ENCODE measurements at places on chromosomes 1 and 21.

DNA sequence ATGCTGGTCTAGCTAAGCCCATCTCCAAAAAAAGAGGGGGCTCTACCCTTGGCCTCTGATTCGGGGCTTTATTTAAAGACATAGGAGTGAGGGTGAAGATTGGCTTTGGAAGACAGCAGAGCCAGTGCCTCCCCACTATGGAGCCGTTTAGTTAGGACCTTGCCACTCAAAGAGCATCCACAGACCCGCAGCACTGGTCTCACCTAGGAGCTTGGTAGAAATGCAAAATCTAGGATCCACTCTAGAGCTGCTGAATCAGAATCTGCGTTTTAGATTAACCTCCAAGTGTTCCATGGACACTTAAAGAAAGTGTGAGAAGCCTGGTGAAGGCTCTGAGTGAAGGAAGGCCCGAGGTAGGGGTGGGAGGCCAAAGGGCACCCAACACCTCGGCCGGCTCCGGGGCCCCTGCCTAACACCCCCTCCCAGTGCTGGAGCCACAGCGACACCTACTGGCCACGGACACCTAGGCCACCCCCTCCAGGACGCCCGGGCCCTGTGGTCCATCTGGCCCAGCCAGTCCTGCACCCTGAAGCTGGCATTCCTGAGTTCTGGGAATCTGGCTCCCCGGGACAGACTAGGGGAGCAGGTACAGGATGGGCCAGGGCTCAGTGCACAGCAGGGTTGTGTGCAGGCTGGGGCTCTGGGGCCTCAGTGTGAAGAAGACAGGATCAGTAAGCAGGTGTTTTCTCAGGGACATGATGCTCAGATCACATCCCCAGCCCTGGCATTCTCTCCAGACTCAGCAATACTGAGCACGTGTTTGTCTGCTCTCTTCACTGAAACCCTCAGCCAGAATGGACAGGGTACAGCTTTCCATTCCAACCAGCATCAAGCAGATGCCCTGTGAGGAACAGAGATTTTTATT, 79.2 kb downstream of the TMEM53 start:
- no peak for DNase-seq

GRCh38 chr1:28480308-28480707, 25.5 kb upstream of the RCC1 start:
- DNase-seq, result no peak

DNA sequence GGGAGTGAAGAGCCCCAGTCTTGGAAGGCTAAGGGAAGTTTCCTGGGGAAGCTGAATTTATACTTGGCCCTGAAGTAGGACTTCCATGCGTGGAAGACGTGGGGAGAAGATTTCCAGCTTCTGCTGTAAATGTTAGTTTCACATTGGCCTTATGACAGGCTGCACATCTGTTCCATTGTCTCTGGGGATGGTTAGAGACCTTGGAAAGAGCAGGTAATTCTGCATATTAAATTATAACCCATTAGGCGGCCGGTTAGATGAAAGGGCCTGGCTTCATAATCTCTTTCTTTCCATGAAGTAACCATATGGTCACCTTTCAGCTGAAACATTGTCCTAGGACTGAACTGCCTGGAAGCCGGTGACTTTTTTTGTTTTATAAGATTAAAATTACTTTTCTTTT, 37.5 kb downstream of the DPT start:
- DNase-seq, result no peak

DNA sequence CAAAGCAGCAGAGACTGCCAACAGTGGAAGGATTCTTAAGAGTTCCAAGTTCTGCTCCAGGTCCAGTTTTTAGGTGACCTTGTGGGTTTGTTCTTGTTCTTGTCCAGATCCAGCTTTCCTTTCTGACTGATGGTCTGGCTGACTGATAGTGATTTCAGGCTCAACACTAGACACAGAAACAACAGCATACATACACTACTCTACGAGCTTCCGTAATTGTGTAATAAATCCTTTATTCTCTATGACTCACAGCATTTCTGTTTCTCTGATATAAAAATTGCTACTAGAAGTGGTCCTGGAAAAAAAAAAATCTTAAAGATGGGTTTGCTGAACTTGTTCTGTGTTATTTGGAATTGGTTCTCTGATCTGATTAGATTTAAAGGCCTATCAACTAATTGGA, 62.2 kb upstream of the PTCH2 start:
- no peak for DNase-seq

- no peak for DNase-seq
These were observed 192.1 kb upstream of the DAB1 start for GRCh38 chr1:57615956-57616355.

- no peak for DNase-seq
These were observed 71.8 kb downstream of the ODF2L start for GRCh38 chr1:86324130-86324822.

GRCh38 chr1:205630241-205630640, 1.6 kb downstream of the ELK4 start:
- peak; percentile 28 for DNase-seq

DNA sequence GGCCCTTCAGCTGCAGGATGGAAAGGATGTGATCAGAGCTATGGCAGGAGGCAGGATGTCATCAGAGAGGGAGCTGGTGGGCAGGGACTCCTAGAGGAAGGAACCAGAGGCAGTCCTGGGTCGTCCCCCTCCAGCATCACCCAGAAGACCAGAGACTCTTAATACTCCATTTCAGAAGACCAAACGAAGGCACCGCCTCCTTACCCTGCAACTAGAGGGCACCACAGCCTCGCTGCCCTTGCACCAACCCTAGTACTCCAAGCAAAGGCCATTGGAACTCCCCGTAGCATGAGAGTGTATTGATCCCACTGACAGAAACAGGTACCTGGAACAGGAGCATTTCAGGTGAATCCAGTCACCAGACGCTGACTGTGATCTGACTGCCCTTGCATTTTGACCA, 598.1 kb downstream of the NPHP4 start:
- DNase-seq, result no peak

- DNase-seq, result no peak
These were observed 279.6 kb downstream of the TM2D1 start for GRCh38 chr1:61445269-61445825.

- no peak for DNase-seq
These were observed 50.4 kb downstream of the RHOU start for GRCh38 chr1:228785366-228786330.

DNA sequence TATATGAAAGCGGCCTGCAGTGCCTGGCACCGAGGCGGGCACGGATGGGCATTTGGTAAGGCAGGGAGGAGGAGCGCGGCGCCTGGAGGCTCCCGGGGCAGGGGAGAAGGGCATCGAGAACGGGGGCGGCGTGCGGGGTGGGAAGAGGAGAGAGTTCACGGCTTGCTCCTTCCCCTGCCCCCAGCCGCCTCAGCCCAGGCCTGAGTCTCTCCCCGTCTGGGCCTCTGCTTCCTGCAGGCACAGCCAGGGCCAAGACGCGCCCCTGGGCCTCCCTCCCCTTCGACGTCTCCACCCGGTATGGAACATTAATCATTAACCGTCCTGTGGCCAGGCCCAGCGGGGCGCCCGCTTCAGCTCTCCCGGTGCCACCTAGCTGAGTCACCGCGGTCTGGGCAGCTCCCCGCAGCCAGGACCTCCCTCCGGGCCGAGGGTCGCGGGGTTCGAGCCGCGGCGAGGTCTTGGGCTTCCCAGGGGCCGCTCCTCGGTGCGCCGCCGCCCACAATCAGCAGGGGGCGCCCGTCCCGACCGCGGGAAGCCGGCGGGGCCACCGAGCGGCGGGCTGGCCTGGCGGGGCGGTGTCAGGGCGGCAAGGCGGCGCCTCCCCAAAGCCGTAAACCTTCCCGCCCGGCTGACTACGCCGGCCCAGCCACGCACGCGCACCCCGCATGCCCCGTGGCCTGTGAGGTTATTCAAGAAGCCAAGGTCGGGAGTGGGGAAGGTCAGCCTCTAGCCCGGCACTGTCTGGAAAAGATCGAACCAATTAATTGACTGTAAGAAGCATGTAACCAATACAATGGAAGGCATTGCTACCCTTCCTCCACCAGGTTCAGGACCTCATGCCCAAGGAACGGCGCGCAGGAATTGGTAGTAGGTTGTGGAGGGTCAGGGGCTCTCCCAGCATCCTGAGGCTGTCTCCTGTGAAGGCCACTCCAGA, 23.4 kb upstream of the RD3 start:
- peak; percentile 68 for DNase-seq

DNA sequence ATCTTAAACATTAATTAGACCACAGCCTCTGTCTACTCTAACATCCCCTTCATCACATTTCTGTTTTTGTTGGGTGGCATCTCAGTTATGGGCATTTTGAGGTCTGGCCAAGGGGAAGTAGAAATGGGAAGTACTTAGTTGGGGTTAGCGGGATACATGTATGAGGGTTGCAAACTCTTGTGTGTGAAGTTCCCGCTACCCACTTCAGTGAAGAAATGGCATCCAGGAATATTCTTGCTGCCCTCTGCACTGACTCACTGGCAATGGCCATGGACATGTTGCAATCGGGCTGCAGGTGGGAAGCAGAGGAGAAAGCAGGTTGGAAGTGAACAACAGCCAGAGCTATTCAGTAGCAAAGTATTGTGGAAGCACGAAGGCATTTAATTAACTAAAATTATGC, 7.4 kb downstream of the CD48 start:
- DNase-seq, result no peak

DNA sequence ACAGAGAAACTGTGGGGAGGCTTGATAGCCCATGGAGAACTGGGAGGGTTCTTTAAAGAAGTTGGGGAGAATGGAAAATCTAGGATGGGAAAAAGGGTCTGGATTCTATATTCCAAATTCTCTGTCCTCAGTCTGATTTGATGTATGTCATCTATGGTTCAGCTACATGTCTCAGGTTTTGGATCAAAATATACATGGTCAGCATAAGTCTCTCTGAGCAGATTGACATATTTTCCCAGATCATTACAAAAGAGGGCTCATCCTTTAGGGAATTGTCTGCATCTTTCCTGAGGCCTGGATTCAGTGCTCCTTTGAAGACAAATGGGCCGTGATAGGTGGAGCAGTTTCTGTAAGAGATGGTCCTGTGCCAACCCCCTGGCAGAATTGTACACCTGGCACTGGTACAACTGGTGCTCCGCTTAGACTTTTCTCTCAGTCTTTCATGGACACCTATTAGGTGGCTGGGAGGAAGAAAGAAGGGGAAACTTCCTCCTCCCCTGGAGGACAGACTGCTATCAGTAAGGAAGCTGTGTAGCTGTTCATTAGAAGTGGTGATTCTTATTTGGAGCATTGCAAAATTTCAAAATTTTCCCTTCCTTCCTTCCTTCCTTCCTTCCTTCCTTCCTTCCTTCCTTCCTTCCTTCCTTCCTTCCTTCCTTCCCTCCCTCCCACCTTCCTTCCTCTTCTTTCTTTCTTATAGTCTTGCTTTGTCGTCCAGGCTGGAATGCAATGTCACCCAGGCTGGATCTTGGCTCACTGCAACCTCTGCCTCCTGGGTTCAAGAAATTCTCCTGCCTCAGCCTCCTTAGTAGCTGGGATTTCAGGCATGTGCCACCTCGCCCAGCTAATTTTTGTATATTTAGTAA, 26.1 kb upstream of the RGL1 start:
- no peak for DNase-seq

DNA sequence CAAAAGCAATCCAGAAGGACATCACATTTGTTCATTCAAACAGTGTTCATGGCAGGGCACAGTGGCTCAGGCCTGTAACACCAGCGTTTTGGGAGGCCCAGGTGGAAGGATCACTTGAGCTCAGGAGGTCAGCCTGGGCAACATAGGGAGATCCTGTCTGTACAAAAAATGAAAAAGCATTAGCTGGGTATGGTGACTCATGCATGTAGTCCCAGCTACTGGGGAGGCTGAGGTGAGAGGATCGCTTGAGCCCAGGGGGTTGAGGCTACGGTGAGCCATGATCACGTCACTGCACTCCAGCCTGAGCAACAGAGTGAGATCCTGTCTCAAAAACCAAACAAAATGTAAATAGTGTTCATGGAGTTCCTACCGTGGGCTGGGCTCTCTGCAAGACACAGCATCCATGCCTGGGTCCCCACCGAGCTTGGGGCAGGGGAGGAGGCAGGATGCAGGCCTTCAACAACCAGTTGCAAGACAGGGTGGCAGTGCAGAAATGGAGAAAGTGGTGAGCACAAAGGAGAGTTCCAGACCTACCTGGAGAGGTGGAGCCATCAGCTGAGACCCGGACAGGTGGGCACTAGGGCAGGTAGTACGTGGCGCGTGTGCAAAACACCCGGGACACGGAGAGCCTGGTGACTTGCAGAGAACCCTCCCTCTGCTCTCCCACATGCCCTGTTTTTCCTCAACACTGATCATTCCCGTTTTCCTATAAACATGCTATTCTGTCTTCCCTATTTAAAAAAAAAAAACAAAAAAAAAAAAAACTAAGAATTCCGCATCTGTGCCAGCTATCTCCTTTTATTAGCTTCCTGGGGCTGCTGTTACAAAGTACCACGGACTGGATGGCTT, 138.9 kb downstream of the TOMM20 start:
- DNase-seq, result no peak

DNA sequence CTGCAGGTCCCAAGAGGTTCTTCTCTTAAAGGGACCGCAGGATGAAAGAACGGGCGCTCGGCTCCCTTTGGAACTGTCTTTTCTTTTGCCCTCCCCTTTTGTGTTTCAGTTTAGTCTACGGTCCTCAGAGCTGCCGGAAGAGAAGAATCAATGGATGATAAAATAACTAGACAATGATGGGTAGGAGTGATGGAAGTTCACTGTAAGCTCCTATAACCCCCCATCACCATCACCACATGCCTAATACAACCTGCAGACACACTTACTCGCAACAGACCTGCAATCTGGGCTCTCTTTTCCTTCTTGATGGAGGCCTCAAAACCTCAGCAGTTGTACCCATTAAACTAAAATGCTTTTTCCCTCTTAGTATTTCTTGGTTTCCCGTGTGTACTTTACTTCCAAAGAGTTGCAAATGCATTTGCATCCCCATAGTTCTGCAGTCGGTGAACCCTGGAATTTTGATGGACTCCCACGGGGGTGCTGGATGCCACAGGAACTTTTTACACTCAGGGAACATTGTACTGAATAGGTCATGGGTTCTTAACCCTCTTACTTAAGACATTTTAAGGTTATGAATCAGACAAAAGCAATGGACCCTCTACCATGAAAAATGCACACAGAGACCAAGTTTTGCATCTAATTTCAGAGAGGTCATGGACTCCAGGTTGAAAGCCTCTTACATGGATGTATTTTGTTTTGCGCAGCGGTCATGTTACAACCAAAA, 633 bp upstream of the RFX5 start:
- no peak for DNase-seq

- DNase-seq, result no peak
These were observed 12.4 kb upstream of the PARP1 start for GRCh38 chr1:226420328-226420727.

DNA sequence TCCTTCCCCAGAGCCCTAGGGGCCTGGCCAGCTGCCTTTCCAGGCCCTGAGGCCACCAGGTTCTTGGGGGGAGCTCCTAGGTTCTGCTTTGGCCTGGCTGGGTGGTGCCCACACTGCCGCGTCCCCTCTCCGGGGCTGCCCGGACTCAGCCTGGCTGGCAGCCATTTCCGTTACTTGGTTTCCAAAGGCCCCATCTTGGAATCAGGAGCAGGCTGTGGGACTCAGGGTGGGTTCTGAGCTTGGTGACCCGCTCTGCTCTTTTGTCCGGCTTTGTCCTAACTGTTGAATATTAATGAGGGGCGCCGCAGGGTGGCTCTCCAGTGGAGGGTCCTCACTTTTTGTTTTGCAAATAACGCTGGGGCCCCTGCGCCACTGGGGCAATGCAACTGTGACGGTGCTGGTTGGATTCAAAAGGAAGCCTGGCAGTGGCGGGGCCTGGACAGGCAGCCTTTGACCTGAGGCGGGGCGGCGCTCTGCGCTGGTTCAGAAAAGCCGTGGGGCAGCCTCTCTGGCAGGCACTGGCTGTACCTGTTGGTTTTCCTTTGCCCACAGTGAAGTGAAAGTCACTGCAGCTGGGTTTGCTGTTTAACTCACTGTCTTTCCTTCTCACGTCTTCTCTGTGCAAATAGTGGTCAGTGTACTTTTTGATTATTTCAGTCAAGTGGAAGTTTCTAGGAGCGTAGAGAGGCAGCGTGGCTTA, 20.2 kb downstream of the SKI start:
- no peak for DNase-seq
